ENCODE measurements at places on chromosomes 1 and 21. TPM values are rescaled to one million over a fixed set of nuclear protein-coding genes. Genes with fewer than 3 reads are reported as not detected.

SPRR4 gene
- polyA plus RNA-seq, result not detected

ATP1A2 gene
- not detected for polyA plus RNA-seq

DBT gene
- 5.6 TPM for polyA plus RNA-seq

RAP1GAP gene
- not detected for polyA plus RNA-seq

NUCKS1 gene
- polyA plus RNA-seq, result 18.9 TPM
